ENCODE measurements at places on chromosomes 5 and 9.

- DNase-seq = peak; percentile 42
Observed at GRCh38 chr5:37774912-37775483, 64.8 kb downstream of the GDNF start.

DNA sequence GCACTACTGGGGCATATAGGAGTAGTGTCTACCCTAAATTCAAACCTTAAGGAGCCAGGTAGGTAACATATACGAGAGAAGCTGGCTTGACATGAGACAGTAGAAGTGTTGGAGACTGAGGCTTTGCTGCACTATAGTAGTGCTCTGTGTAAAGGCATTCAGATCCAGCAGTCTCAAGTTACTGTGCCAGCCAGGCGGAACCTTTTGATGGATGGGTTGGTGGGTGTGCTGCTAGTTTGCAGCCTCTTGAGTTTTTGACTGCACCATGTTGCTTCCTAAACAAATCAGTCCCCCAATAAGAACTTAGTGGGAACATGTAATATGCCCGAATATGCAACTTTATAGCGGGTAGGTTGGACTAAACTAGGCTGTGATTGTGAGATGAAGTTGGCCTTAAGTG lies 1.5 kb downstream of the CLTA start:
- no peak for DNase-seq

DNA sequence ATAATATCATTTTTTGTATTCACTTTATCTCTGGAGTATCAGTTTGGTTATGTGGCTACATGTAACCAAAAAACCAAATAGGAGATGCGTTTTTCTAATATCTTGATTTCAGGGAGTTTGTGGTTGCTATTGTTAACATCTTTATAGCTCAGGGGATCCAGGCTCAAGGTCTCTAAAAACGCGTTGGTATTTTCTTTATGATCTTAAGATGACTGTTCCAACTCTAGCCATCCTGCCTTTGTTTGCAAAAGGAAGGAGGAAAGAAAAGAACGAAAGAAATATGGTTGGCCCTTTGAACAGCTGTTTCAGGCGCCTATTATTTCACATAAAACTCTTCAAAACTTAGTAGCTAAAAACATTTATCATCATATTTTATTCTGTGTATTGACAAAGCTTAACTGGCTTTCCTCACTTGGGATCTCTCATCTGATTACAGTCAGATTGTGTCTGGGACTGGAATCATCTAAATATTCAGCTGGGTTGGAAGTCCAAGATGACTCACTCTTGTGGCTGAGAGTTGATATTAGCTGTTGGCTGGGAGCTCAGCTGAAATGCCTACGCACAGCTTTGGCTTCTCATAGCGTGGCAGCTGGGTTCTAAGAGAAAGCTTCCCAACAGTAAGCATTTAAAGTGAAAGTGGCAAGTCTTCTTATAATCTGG lies 60.1 kb downstream of the FAM174A start:
- no peak for DNase-seq

DNA sequence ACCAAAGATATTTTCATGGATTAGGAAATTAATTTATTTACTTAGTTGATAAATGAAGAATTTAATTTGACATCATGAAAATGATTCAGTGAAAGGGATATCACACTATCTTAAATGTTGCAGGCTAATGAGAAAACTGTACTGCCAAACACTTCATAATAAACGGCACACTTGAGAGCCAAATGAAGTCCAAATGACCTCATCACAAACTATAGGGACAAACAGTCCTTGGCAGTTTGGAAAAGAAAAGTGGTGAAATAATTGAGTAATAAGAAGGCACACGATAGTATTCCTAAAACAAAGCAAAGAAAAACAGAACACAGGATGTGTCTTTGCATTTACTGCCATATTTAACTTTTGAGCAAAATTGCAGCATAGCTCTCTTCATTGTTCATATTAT lies 116.9 kb upstream of the TLR4 start:
- no peak for DNase-seq

DNA sequence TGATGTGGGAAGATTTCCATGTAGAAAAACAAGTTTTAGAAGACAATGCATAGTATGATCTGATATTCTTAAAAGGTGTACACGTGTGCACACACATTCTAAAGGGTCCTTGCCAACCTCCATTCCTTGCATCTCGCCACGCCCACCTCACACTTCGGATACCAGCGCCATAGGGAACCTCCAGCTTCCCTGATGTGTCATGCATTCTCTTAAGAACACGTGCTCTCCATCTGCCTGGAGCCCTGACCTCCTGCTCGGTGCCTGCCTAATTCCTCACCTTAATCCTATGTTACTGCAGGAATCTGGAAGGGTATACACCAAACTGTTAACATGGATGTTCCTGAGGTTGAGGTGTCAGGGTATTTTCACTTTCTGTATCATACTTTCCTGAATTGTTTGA lies 63.1 kb downstream of the PTCD2 start:
- DNase-seq = no peak

GRCh38 chr5:67203701-67204074 lies 7.1 kb upstream of the CD180 start:
- no peak for DNase-seq

- no peak for DNase-seq
Observed at GRCh38 chr5:13814301-13814700, 130.2 kb downstream of the DNAH5 start.

GRCh38 chr5:64557911-64558310 lies 52.1 kb downstream of the RGS7BP start:
- DNase-seq = no peak

DNA sequence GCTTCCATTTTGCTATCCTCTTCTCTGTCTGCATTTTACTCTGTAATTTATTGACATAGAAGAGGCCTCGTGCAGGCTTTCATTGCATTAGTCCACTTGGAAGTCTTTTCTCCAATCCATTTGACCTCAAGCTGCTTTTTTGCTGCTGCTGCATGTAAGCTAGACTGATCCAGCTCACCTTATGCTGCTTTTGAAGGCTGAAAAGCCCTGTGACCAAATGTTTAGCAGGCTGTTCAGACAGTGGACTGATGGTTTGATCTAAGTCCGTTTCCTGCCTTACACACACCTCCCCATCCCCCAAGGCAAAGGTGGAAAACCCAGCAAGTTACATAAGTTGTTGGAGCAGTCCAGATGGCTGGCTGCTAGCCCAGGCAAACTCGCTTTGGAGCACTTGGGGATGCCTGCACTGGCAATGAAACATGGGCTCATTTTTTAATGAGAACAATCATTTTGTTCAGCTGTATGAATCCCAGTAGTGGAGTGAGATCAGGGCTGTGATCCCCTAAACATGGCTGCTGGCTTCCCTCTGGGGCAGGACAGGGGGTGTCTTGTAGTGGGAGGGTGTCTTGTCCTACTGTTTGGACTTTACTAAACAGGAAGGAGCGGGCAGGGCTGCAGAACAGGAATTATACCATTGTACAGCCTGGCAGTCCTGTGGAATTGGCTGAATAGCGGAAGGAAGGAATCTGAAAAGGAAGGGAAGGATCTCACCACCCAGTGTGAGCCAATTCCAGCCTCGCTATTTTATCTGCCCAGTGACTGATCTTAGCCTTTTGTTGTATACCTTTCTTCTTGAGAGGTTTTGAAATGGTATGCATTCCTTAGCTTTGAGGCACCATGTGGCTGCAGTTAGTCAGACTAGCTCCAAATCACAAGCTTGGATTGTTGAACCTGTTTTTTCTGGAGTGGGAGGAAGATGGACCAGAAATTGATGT lies 212.0 kb downstream of the ARHGAP26 start:
- no peak for DNase-seq

DNA sequence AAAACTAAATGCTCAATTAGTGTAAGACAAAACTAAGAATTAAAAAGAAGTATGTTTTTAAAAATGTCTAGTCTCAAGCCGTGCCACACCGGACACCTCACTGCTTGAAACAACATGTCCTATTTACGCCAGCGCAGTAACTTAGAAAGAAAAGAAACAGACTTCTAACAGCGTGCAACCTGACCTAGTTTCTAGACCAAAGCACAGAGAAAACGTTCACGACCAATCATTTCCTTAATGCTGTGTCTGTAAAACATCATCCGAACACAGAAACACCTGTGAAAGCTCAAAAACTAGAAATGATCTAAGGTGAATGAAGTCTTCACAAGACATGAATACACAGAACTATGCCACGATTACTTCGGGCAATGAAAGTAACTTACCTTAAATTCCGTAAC lies 4.0 kb downstream of the BRD9 start:
- DNase-seq = no peak

- no peak for DNase-seq
Observed at GRCh38 chr5:17233488-17233887, 16.1 kb downstream of the BASP1 start.

- peak; percentile 85 for DNase-seq
Observed at GRCh38 chr9:7150153-7150890, 392.5 kb downstream of the KDM4C start.

- no peak for DNase-seq
Observed at GRCh38 chr9:71295928-71296327, 174.5 kb upstream of the TRPM3 start.

- DNase-seq = peak; percentile 44
Observed at GRCh38 chr9:4197548-4197947, 102.3 kb downstream of the GLIS3 start.

GRCh38 chr9:109098171-109098959 lies 21.4 kb downstream of the TMEM245 start:
- peak; percentile 61 for DNase-seq

DNA sequence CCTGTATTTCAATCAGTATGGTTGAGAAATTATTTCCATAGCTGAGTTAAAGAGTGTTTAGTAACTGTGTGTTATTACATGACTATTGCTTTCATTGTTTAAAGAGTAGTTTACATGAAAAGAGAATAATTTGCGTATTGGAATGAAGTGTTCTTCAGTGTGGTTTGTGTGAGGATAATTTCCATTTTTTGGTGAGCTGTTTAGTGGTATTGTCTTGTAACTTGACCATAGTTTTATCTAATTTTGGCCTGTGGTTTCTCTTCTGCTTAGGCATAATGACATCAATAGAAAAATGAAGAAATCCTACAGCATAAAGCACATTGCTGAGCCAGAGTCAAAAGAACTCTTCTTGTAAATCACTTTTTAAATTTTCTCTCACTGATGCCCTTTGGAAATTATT lies 151.2 kb downstream of the SNCAIP start:
- no peak for DNase-seq

DNA sequence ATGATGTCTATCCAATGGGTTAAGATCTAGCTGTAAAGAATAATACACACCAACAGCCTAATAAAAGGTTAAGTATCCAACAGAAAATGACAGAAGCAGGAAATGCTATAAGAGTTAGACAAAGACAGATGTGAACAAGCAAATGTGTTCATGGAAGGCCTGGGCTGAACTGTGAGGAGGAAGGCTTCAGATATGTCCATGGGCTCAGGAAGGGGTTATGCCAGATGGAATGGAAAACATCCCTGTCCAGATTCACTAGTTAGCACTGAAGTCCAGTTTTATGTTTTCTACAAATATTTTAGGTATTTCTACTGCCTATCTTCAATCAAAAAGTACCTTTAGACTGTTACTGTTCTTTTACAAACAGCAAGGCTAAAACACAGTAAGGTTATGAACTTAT lies 27.1 kb downstream of the ERAP1 start:
- DNase-seq = no peak

GRCh38 chr5:176731506-176732160 lies 78.7 kb upstream of the UNC5A start:
- no peak for DNase-seq

GRCh38 chr9:134425401-134425800 lies 99.1 kb downstream of the RXRA start:
- no peak for DNase-seq

GRCh38 chr9:120861935-120862334 lies 15.1 kb downstream of the PHF19 start:
- DNase-seq = no peak

- DNase-seq = peak; percentile 67
Observed at GRCh38 chr5:76180814-76181805, 97.9 kb downstream of the SV2C start.

DNA sequence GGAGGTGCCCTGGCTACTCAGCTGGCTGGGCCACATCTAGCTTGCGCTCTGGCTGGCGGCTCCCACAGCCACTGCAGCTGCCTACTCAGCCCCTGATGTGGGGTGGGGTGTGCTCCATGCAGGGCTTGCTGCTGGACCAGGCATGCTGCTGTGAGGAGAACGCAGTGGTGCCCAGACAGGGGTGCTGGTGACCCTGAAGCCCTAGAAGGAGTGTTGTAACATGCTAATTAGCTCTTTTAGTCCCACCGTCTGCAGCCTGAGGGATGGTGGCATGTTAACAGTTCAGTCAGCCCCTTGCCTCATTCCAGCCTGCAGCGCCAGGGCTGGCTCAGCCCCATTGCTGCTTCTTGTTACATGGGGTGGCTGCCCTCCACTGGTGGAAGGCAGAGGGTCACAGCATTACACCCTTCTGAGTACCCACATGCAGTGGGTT lies 642.3 kb downstream of the DMRTA1 start:
- no peak for DNase-seq

DNA sequence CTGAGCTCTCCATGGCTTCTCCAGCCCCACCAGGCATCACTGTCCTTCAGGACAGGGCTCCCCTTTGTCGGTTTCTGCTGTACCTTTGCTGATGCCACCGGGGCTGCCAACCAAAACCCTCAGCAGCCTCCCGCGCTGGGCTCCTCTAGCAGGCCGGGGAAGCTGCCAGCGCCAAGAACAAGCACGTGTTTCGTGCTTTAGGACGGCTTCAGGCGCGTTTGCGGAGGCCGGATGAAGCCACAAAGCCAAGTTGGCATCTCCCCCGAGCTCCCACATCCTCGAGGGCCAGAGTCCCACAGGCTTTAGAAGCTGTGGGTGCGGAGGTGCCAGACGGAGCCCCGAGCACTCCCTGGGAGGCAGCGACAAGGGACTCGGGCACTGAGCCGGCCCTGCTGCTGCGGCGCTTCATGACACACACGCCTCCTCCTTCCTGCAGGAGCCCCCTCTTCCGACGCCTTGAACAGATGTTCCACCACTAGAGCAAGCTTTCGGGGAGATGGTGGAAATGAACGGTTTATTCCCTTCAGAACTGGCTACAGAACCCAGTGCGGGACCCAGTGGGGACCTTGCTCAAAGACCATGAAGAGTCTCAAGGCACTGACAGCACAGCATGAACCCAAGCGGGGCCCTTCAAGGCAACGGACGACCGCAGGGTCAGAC lies 36.7 kb downstream of the SARDH start:
- no peak for DNase-seq

GRCh38 chr9:86860006-86860405 lies 87.3 kb downstream of the GAS1 start:
- no peak for DNase-seq

DNA sequence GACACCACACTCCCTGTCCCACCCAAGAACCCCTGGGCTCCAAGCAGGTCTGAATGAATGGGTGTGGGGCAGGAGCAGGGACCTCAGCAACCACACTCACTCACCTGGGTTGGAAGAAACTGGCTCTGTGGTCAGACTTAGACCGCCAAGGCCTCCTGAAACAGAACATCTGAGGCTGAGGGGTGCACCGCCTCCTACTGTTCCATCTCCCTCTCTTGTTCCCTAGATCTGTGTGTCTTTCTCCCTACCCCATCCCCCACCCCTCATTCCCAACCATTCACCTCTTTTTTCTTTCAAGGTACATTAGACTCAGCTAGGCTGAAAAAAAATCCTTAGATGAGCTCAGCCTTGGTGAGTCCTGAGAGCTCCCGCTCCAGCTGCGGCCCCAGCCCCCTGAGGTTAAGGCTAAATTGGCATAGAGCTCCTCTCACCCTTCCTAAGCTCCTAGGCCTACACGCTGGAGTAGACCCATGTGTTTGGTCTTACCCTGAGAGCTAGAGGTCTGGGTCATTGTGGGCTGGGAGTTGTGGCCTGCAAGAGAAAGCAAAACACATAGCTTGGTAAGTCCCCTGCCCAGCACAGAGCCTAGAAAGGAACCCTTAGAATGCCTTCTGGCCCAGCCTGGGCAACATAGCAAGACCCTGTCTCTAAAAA lies 4.8 kb downstream of the ECSCR start:
- DNase-seq = no peak

GRCh38 chr5:141934099-141934844 lies 10.6 kb downstream of the DELE1 start:
- peak; percentile 73 for DNase-seq
